ENCODE measurements at places on chromosomes 5 and 9. TPM values are rescaled to one million over a fixed set of nuclear protein-coding genes. Genes with fewer than 3 reads are reported as not detected.

DBH gene
- not detected for total RNA-seq

FOXI1 gene
- total RNA-seq: not detected

DDX4 gene
- total RNA-seq: not detected

FAM151B gene
- total RNA-seq: 4.6 TPM

KCNMB1 gene
- 0.05 TPM for total RNA-seq

TGFBI gene
- 4,385 TPM for total RNA-seq

WNT8A gene
- total RNA-seq: not detected

DIPK1B gene
- 0.30 TPM for total RNA-seq

STARD4 gene
- total RNA-seq: 240 TPM

PRR16 gene
- 1.8 TPM for total RNA-seq

RELL2 gene
- 3.9 TPM for total RNA-seq

NR4A3 gene
- 0.30 TPM for total RNA-seq

RPS14 gene
- total RNA-seq: 1,420 TPM

Measured in smooth muscle cell of the umbilical artery (primary cell).